ENCODE measurements at places on chromosomes 13 and 19.

GRCh38 chr19:55099557-55100506, 17.6 kb downstream of the PPP1R12C start:
- DNase-seq, result no peak

- DNase-seq, result no peak
Observed at GRCh38 chr13:80881942-80882445, 541.1 kb upstream of the SPRY2 start.

DNA sequence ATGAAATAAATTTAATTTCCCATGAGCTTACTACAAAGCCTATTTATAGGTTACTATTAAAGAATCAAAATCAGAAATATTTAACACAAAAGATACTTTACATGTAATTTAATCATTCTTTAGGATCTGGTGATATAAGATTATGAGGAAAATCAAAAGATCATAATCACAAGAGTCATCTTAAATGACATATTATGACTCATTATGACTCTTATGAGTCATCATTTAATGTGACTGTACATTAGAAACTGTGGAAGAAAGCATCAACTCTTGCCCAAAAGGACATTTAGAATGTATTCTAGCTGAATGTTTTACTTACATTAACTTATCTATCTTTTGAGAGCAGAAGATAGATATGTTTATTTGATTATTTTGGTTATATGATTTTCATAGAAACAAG, 458.6 kb downstream of the DCT start:
- peak; percentile 3 for DNase-seq

DNA sequence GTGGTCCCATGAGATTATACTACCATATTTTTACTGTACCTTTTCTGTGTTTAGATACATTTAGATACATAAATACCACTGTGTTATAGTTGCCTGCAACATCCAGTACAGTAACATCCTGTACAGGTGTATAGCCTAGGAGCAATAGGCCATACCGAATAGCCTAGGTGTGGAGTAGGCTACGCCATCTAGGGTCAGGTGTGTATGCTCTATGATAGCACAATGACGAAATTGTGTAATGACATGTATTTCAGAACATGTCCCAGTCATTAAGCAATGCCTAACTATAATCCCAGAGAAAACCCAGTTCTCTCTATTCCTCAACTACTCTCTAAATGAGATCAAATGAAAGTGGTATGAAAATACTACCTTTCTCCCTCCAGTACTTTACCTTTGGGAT, 3.9 kb downstream of the SLC25A15 start:
- no peak for DNase-seq

DNA sequence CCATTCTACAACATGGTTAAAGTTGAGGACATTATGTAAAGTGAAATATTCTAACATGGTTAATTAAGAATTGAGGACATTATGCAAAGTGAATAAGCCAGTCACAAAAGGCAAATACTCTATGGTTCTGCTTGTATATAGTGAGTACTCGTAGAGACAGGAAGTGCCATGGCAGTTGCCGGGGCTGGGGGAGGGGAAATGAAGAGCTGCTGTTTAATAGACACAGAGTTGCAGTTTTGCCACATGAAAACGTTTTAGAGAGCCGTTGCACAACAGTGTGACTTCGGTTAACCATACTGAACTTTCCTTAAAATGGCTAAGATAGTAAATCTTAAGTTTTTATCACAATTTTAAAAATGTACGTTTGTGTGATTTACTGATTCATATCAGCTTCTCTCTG, 176.9 kb downstream of the SHISA2 start:
- no peak for DNase-seq

GRCh38 chr19:21588065-21588601, 82.7 kb downstream of the ZNF429 start:
- DNase-seq, result no peak

DNA sequence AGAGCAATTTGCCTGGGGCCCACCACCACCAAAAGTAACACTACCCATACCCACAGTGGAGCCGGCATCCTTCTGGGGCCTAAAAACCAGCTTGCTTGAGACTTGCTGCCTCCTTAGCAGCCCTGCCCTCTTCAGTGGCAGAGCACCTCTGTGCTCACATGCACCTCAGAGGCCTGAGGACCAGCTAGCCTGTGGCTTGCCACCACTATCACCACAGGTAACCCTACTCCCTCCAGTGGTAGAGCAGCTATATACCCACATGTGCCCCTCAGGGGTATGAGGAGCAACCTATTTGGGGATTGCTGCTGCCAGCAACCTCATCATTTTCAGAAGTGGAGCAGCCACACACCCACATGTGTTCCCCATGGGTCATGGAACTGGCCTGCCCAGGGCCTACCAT, 111.4 kb upstream of the SPRY2 start:
- DNase-seq, result no peak

DNA sequence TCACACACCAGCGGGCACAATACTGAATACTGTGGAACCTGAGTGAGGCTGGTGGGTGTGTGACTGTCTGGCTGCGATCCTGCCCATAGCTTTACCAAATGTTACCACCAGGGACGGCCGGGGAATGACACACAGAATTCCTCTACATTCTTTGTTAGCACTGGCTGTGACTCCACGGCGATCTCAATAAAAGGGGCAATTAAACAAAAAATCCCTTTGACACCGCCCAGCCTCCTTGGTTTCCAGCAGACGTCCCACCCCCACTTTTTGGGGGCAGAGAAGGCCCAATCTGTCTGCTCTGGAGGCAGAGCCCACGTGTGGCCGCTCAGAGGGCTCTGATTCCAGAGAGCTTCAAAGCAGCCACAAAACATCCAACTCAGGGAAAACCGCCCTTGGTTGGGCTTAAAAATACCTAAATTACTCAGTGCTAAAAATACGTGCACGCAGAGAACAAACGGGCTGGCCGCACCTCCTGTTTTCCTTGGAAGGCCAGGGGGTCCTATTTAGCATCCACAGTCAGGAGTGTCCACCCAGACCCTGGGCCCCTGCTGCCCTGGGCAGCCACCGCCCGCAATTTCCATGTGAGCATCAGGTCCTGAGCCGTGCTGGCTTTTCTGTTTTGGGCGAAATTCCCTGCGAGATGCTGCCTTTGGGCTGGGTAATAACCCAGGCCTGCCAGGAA, 47.8 kb downstream of the GADD45B start:
- no peak for DNase-seq

GRCh38 chr19:48630296-48631063, 6.7 kb downstream of the DBP start:
- no peak for DNase-seq

DNA sequence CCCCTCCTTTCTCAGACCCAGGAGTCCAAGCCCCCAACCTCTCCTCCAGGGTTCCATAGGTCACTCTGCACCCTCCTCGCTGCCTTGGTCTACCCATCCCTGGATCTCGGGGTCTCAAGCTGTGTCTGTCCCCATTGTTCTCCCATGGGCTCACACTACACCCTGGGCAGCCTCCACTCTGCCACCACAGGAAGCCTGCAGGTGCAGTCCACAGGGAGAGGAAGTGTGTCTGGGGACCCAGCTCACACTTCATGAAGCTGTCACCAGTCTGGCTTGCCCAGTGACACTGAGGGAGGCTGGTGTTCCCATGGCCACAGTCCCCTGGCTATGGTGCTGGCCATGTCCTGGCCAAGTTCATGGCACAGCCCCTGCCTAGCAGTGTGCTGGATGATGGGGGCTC, 5.3 kb downstream of the NECTIN2 start:
- no peak for DNase-seq

DNA sequence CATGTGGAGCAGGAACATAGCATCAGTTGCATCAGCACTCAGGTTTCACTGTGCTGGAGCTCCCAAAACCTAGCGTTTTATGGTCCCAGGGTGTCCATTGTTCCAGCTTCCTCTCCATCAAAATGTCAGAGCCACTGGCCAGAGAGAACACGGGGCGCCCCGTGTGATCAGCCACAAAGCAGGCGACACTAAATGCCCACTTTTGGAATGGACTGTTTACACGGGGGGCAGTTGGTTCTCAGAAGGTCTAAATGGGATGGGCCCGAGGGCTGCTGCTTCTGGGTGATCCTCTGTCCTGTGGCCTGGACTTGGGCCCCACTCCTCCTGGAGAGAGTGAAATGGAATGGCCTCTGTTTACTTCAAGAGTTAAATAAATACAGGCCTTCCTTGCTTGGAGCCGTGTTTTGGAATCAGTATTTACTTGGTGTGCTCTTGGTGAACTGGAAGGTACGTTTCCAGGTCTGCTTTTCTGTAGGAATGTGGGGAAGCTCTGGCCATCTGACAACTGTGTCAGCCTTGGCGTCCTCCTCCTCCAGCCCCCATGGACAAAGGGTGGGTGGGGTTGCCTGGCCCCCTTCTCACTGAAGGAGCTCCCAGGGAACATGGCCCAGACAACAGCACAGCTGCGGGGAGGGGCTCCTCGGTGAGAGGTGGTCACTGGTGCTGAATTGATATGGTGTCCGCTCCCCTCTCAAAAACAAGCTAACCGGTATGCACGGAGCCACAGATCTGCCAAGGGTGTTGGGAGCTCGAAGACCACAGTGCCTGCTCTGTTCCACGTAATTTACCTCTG, 16.1 kb upstream of the MCF2L start:
- no peak for DNase-seq

DNA sequence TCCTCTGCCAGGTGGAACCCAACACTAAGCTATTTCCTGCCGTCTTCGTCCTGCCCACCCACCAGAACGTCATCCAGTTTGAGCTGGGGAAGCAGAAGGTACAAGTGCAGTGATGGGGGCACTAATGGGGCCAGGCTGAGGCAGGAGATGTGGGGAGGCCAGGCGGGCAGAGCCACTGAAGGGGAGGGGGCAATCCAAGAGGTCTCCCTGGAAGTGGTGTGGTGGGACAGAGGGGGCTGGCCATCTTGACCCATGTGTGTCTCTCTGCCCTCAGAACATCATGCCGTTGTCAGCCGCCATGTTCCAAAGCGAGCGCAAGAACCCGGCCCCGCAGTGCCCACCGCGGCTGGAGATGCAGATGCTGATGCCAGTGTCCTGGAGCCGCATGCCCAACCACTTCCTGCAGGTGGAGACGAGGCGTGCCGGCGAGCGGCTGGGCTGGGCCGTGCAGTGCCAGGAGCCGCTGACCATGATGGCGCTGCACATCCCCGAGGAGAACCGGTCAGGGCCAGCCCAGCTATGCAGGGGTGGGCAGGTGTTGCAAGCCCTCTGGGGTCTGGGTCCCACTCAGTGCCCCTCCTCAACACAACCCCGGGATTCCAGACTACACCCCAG, 49.6 kb downstream of the RYR1 start:
- no peak for DNase-seq

GRCh38 chr13:27273658-27274425, 3.2 kb downstream of the RASL11A start:
- no peak for DNase-seq

All from GM04504 (cell line).